ENCODE measurements at places on chromosomes 5 and 9.

DNA sequence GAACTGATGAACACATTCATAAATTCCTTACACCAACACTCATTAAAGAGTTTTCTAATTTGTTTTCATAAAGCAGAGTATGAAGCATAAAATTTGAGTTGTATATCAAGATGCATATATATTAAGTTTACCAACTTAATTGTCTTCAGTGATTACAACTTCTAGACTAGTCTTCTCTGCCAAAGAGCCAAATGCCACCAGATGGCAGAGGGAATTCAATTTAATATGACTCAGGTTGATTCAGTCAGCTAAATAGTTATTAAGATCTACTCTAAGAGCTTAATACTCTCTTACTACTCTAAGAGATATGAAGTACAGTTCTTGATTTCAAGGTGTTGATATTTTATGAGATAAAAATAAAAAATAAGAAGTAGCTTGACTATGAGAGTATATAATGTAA lies 53.4 kb downstream of the CDH10 start:
- DNase-seq = no peak

- DNase-seq = no peak
Measured at GRCh38 chr5:99059685-99060084, 130.9 kb upstream of the CHD1 start.

- no peak for DNase-seq
Measured at GRCh38 chr5:61575581-61575980, 243.5 kb downstream of the ZSWIM6 start.

GRCh38 chr5:118952992-118953651 lies 35.2 kb downstream of the DTWD2 start:
- DNase-seq = no peak

- DNase-seq = no peak
Measured at GRCh38 chr5:18507114-18507513, 872.9 kb downstream of the TAF11L14 start.

- no peak for DNase-seq
Measured at GRCh38 chr5:54807421-54807820, 178.0 kb downstream of the ESM1 start.

DNA sequence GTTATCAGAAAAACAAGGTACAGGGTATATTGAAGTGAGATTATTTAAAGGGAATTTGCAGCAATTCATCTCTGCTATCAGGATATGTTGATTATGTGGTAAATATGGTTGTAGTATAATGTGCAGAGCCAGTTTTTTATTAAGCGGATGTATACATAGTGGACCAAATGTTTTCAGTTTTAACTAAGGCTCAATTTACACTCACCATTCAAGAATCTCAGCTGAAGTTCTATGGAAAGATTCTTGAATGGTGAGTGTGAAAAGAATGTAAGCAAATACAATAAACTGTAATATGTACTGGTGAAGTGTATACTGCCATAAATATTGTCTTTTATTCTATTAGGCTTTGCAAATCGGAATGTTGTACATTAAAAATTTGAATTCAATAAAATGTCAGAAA lies 895.9 kb upstream of the CDH10 start:
- DNase-seq = no peak

- DNase-seq = no peak
Measured at GRCh38 chr9:38084556-38084880, 15.5 kb upstream of the SHB start.

DNA sequence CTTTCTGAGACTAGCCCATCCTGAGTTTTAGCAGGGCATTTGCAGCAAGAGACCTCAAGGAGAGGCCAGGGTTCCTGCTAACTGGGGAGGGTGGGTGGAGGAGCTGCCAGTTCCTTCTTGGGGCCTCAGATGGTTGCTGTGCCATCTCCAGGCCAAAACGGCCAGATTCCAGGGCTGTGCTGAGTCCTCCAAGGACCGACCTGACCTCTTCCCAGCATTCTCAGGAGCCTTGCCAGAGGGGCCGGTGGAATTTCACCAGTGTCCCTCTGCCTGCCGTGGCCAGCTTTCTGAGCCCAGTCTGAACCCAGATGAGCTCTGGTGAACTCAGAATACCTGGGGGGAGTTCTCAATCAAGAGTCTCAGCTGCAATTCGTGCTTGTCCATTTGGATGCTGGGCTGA lies 54.3 kb downstream of the TSTD2 start:
- no peak for DNase-seq

DNA sequence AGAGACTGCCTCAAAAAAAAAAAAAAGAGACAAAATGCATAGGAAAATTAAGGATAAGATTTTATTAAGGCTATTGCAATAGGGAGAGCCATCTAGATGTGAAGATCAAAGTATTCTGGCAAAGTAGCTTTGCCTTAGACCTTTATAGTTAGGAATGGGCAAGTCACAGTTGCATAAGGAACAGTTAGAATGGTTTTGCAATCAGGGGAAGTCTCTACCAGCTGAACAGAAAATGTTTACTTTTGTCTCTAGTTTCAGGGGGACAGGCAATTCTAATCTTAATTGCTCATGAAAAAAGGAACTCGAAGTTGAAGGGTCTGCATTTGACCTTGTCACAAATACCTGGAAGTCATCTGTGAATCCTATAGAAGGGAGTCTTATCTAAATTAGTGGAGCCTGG lies 13.1 kb upstream of the ATP6V1G1 start:
- DNase-seq = no peak

DNA sequence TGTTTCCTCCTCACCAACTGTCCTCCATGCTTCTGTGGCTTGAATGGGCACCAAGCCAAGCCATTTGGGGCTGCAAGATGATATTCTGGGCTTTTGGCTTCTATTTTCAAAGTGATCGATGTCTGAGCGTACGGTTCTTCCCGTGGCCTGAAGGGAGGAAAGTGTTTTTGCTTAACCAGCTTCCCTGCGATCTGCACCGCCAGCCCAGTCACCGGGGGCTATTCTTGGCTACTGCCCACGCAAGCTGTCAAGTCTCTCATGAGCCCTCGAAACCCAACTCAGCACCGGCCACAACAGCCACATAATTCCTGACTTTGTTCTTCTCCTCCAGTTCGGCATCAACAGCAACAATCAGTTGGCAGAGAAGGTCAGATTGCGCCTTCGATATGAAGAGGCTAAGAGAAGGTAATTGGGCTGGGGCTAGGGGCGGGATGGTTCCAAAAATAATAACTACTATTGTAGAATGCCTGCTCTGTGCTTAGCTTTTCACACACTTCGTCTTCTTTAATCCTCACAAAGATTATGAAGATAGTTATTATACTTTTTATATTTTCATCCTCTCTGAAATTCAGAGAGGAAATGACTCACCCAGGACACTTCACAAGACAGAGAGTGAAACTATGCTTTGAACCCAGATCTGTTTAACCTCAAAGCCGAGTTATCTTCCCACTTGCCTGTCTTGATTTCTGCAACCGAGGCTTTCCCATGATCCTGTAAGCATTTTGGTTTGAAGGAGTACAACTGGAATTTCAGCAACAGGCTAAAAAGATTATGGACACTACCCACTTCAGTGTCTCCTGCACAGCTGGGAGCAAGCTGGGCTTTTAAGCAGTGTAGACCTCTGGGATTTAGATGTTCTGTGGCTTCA lies 76.4 kb upstream of the RARS1 start:
- DNase-seq = no peak

DNA sequence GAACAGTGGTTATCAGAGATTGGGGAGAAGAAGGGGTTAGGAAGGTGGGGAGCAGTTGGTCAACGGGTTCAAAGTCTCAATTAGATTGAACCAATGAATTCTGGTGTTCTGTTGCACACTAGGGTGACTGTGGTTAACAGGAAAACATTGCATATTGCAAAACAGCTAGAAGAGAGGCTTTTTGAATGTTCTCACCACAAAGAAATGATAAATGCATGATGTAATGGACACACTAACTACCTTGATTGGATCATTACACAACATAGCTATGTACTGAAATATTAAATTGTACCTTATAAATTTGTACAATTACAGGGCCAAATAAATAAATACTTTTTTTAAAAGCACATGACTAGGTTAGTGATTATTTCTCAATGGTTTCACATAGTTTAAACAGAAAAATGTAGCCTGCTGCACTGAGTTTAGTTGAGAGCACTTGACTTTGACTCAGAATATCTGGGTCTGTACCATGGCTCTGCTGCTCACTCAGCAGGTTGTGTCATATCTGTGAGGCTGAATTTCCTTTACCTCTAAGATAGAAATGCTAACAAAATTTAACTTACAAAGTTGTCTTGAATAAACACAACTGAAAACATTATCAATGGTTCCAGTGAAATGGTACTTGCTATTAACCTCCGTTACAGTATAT lies 30.4 kb downstream of the NUDT12 start:
- no peak for DNase-seq

GRCh38 chr9:127021664-127022363 lies 100.6 kb downstream of the ANGPTL2 start:
- DNase-seq = peak; percentile 91

- DNase-seq = no peak
Measured at GRCh38 chr9:94210616-94211603, 48.2 kb upstream of the ZNF169 start.

GRCh38 chr9:14994738-14995137 lies 84.5 kb upstream of the FREM1 start:
- DNase-seq = no peak

DNA sequence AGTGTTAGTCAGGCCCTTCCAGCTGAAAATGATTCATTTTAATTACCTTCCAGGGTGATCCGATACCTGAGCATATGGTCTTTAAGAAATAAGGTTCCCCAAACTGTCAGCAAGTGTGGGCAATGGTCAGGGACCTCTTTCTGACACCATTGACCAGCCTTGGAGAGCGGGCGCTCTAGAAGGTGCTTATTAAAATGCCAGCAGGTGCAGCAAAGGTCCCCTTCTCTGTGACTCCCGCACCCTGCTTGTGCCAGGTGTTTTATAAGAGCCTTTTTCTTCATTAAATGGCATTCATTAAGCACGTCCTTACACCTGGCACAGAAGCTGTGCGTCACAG lies 85.3 kb downstream of the MVB12B start:
- DNase-seq = no peak

All from NCI-H1694 (cell line).